ENCODE measurements at places on chromosomes 16 and 17.
A peak's percentile ranks its signal among the peaks of the same experiment; 100 is the strongest.

DNA sequence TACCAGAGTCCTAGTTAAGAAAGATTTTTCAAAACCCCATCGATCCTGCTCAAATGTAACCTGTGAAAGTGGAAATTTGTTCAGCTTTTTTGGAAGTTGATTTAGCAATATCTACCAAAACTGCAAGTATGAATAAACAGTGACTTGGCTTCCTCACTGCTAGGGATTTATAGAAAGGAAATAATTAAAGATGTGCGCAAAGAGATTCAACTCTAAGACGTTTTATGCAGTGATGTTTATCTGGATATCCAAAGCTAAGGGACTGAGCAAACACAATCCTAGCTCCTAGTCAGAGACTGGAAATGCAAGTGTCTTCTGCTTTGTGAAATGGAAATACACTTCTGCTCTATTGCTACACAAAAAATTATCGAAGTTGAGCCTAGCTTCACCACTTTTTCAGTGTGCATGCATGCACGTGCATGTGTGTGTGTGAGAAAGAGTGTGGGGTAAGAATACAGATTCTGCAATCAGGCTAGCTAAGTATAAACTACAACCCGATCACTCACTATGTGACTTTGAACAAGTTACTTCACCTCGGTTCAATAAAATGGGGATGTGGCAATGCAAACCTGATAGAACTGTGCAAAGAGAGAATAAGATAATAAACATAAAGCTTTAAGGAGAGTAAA lies 52.1 kb upstream of the FOXF1 start:
- no peak for DNase-seq

DNA sequence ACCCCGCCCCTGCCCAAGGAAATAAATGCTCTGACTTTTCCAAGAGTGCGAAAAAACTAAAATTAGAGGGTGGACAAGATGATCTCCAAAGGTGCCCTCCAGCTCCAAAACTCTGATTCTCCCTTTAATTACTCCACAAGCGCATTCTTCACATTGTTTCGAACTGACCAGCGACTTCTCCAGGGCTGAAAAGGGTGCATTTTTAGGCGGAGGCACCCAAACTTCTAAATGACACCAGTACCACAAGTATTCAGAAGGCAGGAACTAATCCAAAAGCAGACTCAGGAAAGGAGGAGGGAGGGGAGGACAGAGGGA lies 750 bp downstream of the ZFHX3 start:
- DNase-seq, result no peak

- no peak for DNase-seq
These were observed 32.2 kb upstream of the BRD7 start for GRCh38 chr16:50400967-50401348.

DNA sequence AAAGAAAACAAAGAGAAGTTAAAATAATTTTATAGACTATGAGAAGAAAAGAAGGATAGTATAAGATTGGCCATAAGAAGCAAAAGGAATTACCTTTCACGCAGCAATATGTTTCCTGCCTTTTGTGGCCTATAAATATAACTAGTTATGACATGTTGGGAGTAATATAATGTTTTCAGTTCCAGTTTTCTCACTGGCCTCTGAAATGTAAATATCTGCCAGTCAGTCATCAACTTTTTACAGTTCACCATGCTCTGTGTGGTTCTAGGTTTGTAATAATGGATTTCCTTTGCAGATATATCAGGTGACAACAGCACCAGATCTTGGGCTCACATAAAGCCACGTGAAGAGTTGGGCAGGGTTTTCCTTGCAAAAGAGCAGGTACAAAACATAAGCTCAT lies 94.3 kb downstream of the ABCA8 start:
- DNase-seq, result peak; percentile 8

GRCh38 chr17:77434136-77435114 lies 293.7 kb downstream of the SEC14L1 start:
- DNase-seq, result no peak

DNA sequence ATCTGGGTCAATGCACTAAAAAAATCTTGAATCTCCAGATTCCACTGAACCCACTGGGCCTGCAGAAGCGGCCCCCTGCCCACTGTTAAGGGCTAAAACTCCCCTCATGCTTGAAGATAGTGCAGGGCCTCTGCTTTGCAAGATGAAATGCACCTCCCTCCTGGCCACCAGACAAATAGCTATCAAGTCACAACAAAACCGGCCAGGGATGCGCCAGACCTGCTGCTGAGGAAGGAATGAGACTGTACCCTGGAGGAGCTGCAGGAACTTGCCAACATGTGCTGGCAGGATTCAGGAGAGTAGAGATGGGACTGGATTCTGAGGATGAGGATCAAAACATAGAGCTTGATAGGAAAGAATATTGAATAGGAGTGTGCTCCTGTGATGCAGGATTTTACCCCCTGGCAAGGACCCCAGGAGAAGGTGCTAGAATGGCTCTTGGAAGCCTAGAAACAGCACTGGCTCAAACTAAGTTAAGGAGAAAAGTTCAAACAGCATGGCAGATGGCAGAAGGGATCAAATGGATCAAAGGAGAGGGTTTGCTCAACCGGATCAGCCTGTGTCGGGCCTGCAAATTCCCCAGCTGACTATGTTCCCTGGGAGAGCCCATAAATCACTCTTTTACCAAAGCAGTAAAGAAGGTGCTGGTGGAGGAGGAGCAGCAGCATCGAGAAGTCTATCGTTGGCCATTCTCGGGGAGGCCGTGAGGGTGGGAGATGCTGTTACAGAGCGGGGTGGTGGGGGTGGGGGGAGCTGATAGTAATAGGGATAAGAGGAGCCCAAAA lies 27.2 kb upstream of the XYLT2 start:
- no peak for DNase-seq

DNA sequence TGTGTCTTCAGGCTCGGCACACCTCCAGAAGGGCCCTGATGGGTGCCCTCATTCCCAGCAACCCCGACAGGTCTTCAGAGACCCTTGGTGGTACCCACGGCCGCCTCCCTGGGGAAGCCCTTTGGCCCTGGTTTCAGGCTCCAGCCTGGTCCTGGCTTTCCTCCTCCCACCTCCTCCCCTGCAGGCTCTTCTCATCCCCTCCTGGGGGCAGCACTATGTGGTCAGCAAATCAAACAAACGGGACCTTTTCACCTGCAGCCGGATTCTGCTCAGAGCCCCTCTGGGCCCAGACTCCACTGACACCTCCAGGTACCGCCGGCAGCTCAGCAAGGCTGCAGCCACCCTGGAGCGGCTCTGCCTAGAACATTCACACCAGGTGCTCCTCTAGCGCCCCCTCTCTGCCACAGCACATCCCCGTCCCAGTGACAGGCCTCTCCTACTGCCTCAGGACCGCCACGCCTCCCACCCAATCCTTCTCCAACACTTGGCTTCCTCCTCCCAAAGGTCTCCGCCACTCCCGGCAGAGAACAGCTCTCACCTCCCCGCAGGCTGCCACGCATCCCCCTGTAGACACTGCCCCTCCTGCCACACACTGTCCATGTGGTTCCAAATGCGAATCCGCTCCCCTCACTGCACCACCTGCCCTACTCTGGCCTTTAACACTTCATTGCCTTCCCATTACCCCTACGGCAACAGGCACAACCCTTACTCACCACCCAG lies 12.0 kb downstream of the CORO7 start:
- peak; percentile 47 for DNase-seq

DNA sequence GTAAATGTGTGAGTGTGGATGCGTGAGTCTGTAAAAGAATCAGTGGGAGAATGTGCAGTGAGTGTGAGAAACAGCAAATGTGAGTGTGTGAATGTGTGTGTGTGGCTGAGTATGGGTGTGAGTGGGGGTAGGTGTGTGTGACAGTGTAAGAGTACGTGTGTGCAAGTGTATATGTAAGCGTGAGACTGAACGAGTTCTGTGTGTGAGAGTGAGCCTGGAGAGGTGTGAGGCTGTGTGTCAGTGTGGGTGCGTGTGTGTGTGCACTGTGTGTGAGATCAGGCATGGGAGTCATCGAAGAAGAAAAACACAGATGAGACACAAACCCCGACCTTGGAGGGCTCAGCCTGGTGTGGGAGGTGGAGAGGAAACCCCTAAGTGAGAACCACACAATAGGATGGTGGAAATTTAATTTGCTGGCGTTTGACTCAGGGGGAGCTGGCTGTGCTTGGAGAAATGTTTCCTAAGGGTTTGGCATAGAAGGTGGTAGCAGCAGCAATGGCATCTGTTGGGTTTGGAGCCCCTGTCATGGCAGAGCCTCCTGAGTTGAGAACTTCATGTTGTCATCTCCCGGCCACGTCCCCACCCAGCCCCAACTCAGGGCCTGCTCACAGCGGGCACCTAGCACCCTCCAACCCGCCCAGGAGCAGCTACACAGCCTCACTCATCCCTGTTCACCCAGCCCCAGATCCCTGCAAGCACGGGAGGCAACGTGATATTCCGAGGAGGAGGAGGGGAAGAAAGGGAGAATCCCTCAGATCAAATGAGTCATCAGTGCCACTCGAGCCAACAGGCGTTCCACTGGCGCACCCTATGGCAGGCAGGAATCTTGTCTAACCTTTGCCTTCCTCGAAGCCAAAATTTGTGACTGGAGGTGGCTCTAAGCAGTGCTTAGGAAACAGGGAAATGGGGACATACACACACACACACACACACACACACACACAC lies 14.3 kb upstream of the NUBP1 start:
- DNase-seq, result no peak

DNA sequence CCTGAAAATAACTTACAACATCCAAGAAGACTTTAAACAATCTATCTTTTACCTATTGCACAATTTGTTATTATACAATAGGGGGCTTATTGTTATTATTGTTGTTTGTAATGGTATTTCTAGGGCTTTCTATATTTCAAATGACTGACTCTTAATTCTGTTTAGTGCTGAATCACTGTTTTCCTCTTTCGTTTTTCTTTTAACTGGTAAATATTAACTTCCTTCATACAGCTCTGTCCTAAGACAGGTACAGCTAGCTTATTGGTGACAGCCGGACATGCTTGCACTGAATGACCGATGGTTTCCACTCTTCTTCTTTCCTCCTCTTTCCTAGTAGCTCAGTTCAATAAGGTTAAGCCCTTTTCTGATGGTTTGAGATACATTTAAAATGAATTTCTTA lies 11.6 kb downstream of the KRTAP9-7 start:
- DNase-seq, result no peak

GRCh38 chr16:9658164-9658563 lies 524.1 kb downstream of the GRIN2A start:
- DNase-seq, result no peak

- DNase-seq, result peak; percentile 7
These were observed 101.1 kb downstream of the MSI2 start for GRCh38 chr17:57357392-57357784.

DNA sequence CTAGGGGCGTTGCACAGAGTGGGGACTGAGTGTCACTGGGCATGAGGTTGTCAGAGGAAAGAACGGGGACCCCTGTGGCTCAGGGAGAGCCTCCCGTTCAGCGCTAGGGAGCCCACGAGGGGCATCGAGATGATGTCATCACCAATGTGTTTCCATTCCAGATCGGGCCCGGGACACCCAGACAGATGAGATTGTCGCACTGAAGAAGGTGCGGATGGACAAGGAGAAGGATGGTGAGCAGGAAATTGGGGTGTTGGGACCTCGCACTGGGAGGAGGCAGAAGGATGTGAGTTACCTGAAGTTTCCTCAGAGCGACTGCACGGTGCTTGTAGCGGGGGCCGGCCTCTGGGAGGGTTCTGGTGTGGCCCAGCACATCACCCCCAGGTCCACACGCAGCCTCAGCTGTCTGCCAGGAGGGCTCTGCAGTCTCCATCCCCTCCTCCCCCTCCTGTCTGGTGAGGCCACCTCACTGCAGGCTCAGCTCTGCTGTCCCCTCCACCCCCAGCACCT lies 4.0 kb downstream of the CDK10 start:
- DNase-seq, result no peak

DNA sequence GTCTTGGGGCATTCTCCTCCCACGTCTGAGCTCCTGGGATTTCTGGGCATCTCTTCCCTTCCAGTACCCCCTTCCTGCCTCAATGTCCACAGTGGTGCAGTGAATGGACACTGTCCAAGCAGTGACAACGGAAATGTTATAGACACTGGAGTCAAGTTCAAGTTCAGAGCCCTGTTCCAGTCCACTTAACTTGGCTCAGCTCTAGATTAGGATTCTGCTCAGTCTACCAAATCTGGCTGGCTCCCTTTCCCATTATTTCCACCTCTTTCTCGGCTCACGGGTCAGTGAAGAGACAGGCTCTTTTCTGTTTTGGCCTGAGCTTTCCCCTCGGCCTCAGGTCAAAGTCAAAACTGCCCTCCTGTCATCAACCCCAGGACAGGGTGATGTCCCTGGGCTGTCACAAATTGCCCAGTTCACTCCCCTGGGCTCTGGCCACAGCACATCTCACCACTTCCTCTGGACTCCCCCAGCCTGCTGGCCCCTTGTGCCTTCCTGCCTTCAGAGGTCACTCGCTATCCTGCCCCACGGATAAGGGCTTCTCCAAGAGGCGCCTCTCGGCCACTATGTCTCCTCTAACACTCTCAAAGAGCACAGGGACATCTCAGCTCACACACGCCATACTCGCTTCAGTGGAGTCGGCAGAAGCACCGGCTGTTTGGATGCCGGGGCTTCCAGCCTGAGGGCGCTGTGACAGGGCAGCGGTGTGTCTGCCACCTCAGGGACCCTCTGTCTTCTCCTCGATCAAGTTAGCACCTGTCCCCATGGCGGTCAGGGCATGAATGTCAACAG lies 17.7 kb upstream of the MRPL38 start:
- no peak for DNase-seq

- DNase-seq, result no peak
These were observed 77.2 kb downstream of the NT5M start for GRCh38 chr17:17380145-17380925.

DNA sequence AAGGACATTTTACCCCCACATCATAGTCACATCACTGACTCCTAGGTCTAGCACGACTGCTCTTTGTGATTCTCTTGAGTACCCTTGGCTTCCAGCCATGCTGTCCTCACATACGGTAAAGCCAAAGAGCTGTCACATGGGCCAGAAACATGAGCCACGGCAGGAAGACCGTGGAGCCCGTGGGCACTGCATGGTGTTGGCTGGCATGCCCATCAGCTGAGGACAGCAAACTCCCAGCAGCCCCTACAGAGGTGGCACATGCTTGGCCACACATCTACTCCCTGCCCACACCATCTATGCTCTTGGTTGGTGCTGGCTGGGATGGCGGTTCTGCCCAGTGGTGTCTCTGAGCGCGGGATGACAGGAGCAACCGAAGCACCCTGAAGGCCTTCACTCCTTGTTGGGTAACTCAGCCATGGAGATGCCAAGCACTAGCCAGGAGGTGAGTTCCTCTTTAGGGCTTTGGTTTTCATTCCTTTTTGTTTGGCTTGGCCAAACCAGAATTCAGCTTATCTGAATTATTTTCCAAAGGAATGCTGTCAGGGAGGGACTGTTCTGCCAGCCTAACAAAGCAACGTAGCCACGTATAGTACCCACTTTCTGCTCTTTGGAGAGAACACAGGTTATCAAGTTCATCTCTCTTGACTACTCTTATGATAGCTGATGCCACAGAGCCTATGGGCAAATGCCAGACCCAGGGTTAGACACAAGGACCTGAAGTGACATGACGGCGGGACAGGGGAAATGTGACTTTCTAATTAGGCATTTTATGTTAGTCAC lies 10.0 kb downstream of the TNFAIP1 start:
- DNase-seq, result no peak

DNA sequence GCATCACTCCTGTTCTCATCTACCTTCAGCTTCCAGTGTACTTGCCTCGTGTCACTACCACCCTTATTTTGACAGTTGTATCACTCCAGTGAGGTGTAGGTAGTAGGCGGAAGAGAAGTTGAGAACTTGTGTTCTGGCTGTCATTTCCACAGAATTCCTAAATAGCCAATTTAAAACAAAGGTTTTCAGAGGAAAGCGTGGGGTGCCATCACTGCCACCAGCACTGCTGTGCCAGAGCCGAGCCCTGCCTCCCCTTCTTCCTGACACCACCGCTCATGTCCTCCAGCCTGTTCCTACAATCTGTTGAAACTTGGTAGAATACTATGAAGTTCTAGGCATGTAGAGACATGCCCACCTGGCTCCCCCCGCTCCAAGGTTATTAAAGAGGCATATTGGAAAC lies 215.8 kb downstream of the TANC2 start:
- no peak for DNase-seq
